ENCODE measurements at places on chromosomes 6 and 20.

- DNase-seq: no peak
Observed at GRCh38 chr20:32792316-32792715, 27.4 kb upstream of the MAPRE1 start.

GRCh38 chr6:77072694-77073409 lies 390.4 kb downstream of the HTR1B start:
- no peak for DNase-seq

DNA sequence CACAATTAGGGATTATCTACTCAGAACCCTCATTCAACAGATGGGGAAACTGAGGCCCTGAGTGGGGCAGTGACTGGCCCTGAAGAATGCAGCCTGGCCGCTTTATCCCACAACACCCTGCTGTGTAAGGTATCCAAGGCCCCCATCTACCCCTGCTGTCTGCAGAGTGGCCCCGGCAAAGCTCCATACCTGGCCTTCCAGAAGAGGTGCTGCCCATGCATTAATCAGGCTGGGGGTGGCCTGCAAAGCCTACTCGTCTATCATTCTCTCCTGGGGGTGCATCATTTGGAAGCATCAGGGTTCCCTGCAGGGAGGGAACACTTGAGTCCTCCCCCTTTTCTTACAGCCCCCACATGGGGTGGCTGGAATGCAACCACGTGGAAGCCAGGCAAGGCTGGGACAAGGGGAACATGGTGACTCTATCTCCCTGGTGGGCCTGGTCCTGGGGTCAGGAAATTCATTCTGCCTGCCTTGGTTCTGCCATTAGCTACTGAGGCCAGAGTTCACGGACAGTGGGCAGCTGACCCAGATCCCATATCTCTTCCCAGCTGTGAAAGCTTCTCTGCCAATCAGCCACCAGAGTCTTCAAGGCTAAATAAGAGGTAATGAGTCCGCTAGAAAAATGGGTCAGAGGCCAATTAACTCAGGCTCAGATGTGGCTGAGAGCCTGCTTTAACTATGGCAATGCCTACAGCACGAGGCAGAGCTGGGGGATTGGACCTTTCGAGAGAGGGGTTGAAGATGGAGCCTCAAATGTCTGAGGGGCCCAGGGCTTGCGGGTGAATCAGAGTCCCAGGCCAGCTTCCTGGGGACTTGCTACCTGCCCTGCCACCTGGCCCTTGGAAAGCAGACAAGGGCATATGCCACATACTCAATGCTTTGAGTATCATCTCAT lies 72.3 kb upstream of the TOX2 start:
- DNase-seq: no peak

GRCh38 chr20:9928281-9928737 lies 89.4 kb upstream of the PAK5 start:
- no peak for DNase-seq

- no peak for DNase-seq
Observed at GRCh38 chr6:134948691-134949090, 1.2 kb downstream of the ALDH8A1 start.

DNA sequence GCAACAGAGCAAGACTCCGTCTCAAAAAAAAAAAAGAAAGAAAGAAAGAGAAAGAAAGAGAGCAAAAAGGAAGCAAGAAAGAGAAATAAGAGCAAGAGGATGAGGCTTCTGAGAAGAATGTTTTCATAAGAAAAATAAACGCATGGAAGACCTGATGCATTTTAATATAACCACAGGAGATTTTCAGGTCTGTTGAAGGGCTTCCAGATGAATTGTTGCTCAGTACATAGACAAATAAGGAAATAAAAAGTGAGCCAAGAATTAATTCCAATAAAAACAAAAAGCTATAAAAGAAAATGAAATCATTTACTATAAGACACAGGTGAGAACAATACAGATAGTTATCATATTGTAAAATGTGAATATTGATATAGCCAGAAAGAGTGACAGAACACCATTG lies 43.5 kb downstream of the PERP start:
- no peak for DNase-seq

- DNase-seq: no peak
Observed at GRCh38 chr6:79518842-79519241, 18.4 kb downstream of the LCA5 start.

DNA sequence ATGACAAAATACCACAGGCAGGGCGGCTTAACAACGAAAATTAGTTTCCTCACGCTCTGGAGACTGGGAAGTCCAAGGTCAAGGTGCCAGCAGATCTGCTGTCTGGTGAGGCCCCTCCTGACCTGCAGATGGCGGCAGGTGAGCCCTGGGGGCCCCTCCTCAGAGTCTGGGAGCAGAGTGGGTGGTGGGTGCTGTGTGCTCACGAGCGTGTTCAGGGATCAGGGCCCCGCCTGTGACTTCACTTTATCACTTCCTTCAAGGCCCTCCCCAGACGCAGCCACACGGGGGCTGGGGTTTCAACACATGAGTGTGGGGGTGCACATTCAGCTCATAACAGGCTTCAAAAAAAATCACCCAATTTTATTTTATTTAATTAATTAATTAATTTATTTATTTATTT lies 39.3 kb downstream of the SLC2A4RG start:
- no peak for DNase-seq

DNA sequence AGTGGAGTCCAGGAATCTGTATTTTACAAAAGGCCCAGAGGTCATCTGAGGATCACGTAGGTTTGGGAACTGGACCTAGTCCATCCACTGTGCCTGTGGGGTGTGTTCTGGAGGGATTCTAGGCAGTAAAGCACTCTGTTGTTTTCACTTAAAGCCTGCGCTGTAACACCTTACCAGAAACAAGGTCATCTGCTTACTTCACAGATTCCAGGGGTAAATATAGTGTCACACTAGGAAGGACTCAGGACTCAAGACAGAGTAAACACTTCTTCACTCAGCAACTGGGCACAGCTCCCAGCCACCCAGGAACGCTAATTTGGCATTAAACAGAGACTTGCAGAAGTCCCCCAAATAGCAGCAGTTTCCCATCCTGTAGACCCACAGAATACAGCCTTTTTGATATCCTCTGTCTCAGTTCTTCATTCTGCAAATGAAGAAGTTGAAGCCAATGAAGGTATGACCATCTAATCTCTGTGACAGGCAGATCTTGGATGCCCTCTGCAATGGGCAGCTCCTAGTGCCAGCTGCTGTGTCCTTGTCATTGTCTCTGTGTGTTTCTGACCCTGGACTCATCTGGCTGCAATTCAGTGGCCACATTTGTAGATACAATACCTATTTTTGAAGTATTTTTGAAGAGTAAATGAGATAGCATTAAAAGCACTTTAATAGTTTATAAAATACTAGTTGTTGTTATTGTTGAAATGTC lies 129.1 kb downstream of the SLC24A3 start:
- DNase-seq: no peak

DNA sequence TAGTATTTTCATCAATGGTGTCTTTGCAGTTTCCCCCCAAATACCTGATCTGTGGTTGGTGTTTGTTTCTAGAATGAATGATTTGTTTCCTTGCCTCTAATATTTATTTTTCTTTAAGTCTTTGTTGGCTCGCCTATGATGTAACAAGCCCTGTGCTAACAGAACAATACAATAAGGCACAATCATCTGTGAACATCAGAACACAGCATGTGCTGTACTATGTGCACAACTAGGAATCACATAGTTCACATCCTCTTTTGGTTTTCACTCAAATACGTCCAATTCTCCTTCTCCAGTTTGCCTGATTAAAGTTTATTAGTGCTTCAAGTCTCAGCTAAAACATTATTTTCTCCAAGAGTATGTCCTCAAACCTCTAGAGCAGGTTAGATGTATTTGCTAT lies 613.1 kb downstream of the EPHA7 start:
- no peak for DNase-seq

DNA sequence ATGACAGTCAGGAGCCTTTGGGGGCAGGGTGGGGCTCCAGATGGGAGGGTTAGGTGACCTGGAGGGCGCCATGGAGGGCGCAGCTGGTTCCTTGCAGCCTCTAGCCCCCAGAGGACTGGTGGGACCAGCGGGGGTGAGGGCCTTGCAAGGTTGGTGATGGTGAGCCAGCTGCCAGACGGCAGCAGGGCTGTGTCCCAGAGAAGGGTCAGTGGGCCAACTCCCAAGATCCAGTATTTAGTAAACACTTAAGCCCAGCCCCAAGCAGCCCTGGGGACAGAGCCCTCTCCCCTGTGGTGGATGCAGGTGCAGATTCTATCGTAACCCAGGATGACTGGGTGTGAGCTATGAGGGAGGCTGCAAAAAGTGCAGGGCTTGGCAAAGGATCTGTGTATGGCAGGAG lies 201.5 kb upstream of the RNF24 start:
- no peak for DNase-seq

DNA sequence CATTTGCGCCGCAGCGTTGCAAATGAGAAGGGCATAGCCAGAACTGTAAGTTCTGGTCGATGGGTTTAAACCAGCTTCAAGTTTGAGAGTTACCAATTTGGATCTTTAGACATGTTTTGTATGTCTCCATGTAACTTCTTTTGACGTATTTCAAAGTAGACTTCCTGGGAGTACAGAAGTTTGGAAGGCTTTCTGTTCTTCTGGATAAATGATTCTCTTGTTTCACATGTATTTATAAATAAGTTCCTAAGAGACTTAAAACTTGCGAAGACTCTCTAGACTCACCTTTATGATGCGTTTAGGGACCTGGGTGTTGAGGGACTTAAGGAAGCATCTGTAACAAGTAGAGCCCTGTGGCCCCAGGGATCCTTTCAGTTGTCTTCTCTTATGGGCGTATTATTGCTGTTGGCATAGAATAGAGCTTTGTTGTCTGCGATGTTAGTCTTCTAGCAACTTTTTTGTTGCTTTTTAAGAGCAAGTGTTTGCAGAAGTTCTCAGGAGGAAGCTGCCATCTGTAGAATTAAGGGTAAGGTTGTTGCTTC lies 1.3 kb downstream of the CDYL start:
- DNase-seq: no peak

GRCh38 chr6:149169761-149170511 lies 147.6 kb upstream of the TAB2 start:
- no peak for DNase-seq

DNA sequence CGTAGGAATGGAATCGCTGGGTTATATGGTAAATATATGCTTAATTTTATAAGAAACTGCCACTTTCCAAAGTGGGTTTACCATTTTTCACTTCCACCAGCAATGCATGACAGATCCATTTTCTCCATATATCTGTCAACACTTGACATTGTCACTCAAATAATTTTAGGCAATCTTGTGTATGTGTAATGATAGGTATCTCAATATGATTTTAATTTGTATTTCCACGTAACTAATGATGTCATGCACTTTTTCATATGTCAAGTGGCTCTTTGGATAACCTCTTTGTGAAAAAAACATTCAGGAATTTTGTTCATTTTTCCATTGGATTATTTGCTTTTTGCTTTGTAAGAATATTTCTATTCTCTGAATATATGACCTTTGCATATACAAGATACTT lies 419.9 kb downstream of the BTBD3 start:
- no peak for DNase-seq

- DNase-seq: no peak
Observed at GRCh38 chr6:153771577-153771976, 267.5 kb upstream of the OPRM1 start.

DNA sequence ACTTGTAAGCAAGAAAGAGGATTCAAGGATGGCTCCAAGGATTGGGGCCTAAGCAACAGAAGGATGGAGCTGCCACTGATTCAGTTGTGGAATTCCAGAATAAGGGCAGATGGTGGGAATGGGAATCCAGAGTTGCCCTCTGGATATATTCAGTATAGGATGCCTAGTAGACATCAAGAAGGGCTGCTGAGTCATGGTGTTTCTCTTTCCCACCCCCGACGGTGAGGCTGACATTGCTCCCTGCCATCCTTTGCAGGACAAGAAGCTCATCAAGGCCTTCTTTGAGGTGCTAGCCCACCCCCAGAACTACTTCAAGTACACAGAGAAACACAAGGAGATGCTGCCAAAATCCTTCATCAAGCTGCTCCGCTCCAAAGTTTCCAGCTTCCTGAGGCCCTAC lies 11.2 kb upstream of the ZNF76 start:
- no peak for DNase-seq

- no peak for DNase-seq
Observed at GRCh38 chr6:132401618-132402285, 477 bp upstream of the MOXD1 start.

- no peak for DNase-seq
Observed at GRCh38 chr6:85432554-85432953, 17.3 kb upstream of the NT5E start.

GRCh38 chr6:161948462-161948861 lies 674.6 kb upstream of the AGPAT4 start:
- DNase-seq: no peak

GRCh38 chr6:122322824-122323223 lies 76.6 kb upstream of the HSF2 start:
- no peak for DNase-seq

- DNase-seq: no peak
Observed at GRCh38 chr6:91464201-91464600, 877.3 kb upstream of the MAP3K7 start.

- DNase-seq: no peak
Observed at GRCh38 chr6:105346052-105346451, 56.8 kb downstream of the PREP start.
